ENCODE measurements at places on chromosomes 1 and 21.

DNA sequence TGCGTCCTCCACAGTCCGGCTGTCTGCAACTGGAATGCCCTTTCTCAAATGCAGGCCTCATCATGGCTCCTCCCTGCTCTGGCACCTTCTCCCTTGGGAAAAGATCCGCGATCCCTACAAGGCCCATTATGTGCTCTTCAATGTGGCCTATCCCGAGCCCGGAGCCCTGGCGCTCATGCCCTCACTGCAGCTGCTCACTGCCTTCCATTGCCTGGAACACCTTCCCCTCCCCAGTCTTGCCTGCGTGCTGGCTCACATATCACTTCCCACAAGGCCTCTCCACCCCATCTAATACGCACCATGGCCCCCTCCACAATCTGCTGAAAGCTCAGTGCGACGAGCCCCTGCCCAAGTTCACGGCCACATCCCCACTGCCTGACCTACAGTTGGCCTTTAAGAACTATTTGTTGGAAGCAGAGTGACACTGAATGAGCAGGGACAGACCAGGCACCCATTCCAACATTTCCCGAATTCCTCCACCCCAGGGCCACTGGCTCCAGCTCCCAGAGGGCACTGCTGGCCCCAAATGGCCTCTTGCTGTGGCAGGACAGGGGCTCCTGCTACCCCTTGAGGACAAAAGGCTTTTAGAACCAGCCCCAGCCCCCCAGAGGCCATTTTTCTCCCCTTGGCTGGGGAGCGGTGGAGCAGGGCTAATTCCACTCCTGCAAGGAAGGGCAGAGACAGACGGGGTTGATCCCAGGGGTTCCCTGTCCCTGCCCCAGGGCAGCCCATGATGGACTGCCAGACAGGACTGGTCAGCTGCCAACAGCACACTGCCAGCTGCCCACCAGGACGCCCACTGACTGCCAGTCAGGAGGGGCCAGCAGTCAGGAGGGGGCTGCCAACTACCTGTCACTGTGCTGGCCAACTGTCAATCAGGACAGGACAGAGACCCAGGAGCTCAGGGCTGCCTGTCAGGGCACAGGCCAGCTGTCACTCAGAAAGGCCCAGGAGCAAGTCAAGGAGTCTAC lies 64.8 kb downstream of the DHRS3 start:
- DNase-seq = no peak

- DNase-seq = peak; percentile 64
These were observed 1.6 kb downstream of the SPEN start for GRCh38 chr1:15848929-15849774.

DNA sequence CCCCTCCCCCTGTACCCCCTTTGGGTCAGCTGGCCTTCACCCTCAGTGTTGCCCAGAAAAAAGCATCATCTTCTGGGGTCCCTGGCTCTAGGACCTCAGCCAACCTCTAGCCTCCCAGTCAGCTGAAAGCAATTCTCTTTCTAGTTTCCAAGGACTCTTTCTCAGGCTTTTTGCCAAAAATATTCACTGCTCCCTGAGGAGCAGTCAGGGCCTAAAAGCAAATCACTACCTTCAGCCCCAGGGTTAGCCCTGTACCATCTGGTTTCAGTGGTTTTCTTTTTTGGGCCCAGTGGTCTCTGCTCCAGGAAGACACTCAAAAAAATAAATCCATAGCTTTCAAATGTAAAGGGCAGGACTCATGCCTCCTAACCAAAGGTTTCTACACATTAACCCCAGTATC lies 3.1 kb upstream of the LMOD1 start:
- DNase-seq = no peak

GRCh38 chr1:245621589-245621988 lies 466.8 kb downstream of the KIF26B start:
- DNase-seq = no peak

GRCh38 chr1:173223031-173223380 lies 15.9 kb upstream of the TNFSF4 start:
- DNase-seq = no peak

DNA sequence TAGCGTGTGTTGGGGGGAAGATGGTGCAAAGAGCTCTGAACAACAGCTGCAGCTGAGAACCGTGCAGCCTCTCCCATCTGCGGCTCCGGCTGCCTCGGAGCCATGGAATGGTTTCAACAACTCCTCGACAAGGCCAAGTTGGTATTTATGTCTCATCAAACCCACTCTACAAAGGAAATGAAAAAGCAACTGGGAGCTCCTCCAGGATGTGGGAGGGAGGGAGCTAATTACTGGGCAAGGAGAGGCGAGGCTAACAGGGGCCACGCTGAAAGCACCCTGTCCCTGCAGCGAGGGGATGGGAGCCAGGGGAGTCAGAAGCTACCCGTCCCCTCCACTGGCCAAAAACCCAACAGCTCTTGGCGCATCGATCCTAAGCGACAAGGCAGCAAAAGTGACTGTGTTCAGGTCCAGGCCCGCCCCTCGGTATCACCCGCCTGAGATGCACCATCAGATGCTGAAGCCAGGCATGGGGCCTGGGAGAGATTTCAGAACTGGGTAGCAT lies 63.1 kb downstream of the ACOT7 start:
- no peak for DNase-seq

DNA sequence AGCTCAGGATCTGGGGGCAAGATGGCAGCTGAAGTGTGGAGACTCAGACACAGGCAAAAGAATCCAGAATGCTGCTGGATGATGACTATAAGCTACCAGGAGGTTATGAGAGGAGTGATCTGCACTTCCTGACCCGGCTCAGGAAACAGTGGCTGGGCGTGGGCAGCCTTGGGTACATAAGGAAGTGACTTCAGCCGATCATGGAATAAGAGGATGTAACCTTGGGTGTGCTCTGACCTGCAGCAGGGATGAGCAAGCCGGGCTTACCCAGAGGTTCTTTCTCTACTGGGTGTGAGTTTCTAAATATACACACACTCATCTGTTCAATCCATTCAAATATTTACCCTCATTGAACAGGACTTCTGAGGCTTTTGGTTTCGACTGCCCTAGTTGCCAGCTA lies 62.7 kb downstream of the CD34 start:
- peak; percentile 43 for DNase-seq

GRCh38 chr1:147654511-147654910 lies 15.8 kb downstream of the ACP6 start:
- no peak for DNase-seq

DNA sequence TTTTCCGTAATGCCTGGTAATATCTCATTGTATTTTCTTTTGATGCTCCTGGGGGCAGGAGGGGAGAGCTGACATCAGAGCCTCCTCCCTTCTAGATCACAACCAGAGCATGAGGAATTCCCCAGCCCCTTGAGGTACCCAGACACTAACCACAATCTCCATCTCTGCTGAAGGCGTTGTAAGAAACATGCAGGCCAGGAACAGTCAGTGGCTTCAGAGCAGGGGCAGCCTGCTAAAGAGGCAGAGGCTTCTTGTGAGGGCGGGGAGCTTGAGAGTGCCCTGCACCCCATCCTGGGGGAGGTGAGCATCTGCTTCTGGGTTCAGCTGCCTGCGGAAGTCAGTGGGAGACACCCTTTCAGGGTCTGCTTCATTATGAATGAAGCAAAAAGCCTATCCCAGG lies 19.0 kb downstream of the MAPKAPK2 start:
- DNase-seq = peak; percentile 62

- DNase-seq = no peak
These were observed 42.9 kb downstream of the TFF3 start for GRCh38 chr21:42272109-42272962.
